RPMI8226 (cell line): ENCODE measurements at places on chromosomes 11 and 22.

DNA sequence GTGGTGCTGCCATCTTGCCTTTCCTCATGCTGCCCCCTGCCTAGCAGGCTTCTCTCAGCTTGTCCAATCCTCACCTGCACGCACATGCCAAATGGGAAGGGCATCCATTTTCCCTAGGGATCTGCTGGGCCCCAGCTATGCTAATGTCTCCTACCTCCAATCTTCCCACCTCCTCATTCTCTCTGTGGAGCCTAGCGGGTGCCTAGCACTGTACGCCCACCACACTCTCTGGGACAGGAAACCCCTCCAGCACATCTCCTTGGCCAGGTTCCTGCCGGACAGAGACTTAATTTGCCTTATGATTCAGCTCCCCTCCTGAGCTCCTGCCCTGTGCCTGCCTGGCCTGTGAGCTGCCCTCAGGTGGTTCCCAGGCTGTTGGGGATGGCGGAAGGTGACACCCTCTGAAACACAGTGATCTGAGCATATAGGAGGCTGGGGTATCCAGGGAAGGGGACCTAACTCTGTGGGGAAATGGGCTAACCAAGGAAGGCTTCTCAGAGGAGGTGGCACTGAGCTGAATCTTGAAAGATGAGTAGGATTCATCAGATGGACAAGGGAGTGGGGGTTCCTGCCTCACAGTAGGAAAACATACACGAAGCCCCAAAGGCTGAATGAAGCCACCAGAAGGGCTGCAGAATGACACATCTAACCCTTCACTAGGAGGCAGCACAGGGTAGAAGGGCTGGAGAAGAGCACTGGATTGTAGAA is 79.2 kb upstream of the WNT11 start:
- DNase-seq, result no peak

GRCh38 chr11:116533186-116533825 is 239.5 kb downstream of the BUD13 start:
- no peak for DNase-seq

DNA sequence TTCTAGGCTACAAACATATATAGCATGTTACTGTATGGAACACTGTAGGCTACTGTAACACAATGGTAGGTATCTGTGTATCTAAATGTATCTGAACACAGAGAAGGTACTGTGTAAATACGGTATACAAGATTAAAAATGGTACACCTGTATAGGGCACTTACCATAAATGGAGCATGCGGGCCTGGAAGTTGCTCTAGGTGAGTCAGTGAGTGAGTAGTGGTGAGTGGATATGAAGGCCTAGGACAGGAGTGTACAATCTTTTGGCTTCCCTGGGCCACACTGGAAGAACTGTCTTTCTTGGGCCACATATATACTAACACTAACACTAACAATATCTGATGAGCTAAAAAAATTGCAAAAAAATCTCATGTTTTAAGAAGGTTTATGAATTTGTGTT is 21.4 kb downstream of the RNF141 start:
- DNase-seq, result no peak

GRCh38 chr11:108148556-108148955 is 27.2 kb downstream of the ACAT1 start:
- no peak for DNase-seq

DNA sequence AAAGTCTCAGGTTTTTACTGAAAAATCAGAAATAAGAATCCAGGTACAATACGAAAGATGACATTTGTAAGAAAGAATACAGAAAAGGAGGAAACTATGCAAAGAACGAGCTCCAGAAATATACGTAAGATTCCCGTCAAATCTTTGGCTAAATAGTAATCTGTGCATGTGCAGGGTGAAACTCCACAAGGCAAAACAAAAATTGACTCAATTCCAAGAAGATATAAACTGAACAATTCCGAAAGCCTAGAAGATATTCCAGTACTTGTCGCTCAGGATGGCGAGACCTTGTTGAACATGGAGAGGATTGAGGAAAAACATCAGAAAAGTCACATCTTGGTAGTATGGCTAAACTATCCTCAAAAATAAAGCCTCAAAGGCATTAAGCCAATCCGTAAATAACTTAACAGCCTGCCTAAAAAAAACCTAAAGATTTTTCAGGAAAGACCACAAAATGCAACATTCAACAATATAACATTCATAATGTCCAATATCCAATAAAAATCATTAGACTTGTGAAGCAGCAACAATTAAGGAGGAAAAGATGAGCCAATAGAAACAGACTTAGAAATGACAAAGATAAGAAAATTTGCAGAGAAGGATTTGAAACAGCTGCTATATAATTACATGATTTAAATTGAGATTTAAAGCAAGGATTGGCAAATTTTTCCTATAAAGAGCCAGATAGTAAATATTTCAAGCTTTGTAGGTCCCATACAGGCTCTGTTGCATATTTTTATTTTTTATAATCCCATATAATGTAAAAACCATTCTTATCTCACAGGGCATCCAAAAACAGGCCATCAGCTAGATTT is 166.4 kb upstream of the UBASH3B start:
- no peak for DNase-seq

DNA sequence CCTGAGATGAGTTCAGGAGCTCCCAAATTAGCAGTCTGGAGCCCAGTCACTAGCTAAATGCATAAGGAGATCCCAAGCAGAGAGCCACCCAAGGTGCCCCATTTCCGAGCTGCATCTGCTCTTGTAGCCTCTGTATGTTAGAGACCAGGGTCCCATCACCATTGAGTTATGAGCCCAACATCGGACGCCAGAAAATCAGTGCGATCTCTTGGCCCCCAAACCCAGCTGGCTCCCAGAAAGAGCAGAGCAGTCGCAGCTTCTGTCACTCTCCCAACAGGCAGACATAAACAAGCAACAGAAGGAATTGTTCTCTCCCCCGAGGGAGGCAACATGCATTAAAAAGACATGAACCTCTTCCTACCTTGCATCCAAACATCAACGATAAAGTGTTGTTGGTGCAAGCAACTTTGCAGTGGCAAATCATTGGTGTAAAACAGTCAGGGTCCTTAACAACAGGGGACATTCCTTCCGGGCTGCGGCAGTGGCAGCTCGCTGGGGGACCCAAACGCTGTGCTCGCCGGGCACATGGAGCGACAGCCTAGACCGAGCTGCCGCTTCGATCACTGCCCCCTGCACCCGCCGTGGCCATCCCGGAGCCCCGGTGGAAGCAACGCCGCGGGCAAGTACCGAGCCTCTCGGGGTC is 907.1 kb downstream of the DLG2 start:
- peak; percentile 41 for DNase-seq

- DNase-seq, result no peak
Observed at GRCh38 chr11:64139049-64139448, 26.9 kb downstream of the MACROD1 start.

- DNase-seq, result peak; percentile 19
Observed at GRCh38 chr11:17979770-17980371, 33.0 kb downstream of the SERGEF start.

- no peak for DNase-seq
Observed at GRCh38 chr11:34030382-34030781, 21.1 kb upstream of the CAPRIN1 start.
